ENCODE measurements at places on chromosomes 7 and 10.

DNA sequence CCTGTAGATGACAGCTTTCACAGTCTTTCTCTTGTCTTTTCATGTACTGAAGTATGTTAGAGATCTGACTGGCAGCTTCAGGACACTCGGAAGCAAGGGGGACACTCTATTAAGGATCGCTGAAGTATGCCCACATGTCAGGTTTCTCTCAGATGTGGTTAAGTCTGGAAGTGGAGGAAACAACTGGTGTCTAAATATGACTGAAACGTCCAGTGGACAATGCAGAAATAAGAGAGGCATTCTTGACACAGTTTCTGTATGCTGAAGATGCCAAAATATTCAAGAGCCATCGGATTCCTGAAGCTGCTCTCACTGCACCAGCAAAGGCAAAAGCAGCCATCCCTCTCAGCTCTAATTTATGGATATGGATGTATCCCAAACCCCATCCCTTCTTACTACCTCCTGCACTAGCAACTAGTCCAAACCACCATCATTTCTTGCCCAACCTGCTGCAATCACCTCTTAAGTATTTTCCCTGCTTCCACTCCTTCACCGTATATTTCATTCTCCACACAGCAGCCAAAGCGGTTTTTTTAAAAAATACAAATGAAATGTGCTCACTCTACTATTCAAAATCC, 113.4 kb downstream of the REEP3 start:
- DNase-seq = no peak

DNA sequence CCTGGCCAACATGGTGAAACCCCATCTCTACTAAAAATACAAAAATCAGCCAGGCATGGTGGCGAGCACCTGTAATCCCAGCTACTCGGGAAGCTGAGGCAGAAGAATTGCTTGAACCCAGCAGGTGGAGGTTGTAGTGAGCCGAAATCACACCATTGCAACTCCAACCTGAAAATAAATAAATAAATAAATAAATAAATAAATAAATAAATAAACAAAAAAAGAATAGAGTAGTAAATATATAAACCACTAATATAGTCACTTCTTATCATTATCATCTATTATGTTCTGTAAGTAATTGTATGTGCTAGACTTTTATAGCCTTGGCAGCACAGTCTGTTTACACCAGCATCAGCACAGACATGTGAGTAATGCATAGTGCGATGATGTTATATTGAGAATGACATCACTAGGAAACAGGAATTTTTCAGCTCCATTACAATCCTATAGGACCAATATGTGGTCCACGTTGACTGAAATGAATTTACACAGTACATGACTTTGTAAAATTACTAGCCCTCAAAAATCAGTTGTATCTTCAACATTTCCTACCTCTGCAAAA, 385.4 kb upstream of the ANKRD30A start:
- no peak for DNase-seq

DNA sequence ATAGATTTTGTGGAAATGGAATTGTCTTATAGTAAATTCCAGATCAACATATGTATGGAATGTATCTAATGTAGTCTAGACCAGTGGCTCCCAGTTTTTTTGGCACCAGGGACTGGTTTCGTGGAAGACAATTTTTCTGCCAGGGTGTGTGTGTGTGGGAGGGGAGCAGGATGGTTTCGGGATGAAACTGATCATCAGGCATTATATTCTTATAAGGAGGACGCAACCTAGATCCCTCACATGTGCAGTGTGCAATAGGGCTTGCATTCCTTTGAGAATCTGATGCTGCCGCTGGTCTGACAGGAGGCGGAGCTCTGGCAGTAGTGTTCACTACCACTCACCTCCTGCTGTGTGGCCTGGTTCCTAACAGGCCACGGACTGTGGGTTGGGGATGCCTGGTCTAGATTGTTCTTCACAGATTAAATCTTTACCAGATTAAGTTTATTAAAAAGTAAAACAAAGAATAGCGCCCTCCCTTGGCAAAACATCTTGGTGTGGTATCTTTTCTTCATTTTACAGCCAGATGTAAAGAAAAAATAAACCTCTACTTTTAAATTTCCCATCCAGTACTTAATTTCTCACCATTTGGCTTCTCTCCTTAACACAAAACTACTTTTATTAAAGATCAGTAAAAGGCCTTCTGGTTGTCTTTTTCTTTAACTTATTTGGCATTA, 48.4 kb downstream of the SEPTIN7 start:
- DNase-seq = no peak

- DNase-seq = no peak
These were observed 251.6 kb upstream of the MKLN1 start for GRCh38 chr7:131076032-131076431.

DNA sequence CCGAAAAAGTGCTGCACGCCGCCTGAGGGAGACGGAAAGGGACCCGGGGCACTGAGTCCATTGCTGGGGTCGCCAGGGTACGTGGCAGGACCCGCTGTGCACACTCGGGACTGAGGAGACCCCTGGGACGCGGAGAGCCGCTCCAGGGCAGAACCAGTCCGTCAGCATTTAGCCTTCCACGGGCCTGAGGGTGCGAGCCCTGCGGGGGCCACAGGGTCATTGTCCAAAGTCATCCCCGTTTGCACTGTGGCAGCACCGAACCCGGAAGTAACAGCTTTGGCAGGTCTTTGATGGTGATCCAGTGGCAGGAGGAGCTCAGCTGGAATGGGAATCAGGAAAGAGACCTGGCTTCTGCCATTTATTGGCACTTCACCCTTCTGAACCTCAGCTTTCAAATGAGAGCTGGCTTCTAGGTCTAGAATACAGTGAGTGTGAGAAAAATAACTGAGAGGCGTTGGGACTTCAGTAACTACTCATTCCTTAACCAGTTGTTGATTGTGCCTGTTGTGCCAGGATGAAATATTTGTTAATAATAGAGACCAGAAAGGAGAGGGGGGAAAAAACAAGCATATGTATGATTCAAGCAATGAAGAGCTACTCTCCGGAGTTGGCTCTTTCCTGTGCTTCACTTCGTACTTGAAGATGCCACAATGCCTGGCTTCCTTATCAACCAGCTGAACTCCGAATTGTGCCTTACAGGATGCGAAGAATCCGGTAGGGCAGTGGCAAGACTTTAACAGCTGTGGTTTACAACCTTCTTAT, 811 bp upstream of the ARHGAP12 start:
- peak; percentile 37 for DNase-seq

GRCh38 chr7:93968911-93969620, 35.1 kb downstream of the BET1 start:
- DNase-seq = no peak

DNA sequence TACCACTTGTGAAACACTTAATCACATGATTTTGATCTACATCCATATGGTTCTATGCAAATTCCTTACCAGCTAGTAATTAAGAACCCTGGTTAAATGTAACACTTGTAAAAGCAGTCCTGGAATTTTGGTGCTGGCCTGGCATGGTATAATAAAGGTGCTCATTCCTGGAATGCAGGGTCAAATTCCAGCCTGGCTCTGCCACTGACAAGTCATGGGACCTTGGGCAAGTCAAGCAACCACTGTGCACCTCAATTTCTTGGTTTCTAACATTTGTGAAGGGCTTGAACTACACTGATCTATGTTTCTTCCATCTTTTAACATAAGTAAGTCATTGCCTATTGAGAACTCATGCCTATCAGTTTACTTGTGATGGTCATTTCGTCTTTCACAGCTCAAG, 91.9 kb upstream of the PIK3CG start:
- DNase-seq = no peak

DNA sequence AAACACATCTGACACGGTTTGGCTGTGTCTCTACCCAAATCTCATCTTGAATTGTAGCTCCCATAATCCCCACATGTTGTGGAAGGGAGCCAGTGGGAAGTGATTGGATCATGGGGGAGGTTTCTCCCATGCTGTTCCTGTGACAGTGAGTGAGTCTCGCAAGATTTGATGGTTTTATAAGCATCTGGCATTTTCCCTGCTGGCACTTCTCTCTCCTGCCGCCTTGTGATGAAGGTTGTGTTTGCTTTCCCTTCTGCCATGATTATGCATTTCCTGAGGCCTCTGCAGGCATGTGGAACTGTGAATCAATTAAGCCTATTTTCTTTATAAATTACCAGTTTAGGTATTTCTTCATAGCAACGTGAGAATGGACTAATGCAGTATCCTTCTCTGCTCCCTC, 5.9 kb upstream of the HTR5A start:
- DNase-seq = no peak

DNA sequence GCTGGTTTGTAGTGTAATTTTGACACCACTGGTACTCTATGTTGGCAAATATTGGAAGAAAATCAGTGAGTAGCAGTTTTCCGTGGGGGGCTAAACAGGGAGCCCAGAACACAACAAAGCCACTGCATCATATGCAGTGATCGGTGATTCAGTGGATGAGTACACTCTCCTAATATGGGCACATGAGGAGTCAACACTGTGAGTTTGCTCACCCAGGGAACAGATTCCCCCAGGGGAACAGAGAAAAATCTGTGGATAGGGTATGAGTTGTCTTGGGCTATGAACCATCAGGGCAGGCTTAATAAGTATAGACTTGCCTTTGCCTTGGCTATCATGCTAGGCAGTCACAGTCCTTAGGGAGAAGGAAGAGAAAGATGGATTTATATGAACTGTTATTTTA, 227.7 kb upstream of the SEMA3E start:
- DNase-seq = no peak

DNA sequence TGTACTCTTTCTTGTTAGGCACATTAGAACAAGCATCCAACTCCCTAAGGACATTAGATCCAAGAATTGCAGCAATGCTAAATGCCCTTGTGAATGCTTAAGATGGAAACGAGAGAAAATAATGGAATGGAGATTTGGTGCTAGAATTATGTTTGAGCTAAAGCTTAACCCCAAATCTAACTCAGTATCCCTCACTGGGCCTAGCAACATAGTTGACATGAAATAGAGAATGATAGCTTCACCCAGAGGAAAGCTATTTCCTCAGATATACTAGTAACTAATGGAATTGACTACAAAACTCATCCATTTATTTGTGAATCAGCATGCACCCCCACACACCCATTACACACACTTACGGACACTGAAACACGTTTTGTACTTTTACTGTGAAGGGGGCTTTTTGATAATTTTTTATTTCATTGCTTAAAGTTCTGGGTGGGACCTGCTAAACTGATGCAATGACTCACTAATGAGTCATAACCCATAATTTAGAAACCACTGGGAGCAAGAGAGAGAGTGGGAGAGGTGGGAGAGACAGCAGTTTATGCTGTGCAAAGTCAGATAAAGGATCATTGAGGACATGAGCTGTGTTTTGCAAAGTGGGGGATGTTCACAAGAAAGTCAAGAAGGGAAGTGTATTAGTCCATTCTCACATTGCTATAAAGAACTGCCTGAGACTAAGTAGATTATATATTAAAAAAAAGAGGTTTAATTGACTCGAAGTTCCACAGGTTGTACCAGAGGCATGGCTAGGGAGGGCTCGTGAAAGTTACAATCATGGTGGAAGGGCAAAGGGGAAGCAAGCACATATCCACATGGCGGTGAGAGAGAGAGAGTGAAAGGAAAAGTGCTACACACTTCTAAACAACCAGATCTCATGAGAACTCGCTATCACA, 382.7 kb downstream of the SFMBT2 start:
- no peak for DNase-seq

DNA sequence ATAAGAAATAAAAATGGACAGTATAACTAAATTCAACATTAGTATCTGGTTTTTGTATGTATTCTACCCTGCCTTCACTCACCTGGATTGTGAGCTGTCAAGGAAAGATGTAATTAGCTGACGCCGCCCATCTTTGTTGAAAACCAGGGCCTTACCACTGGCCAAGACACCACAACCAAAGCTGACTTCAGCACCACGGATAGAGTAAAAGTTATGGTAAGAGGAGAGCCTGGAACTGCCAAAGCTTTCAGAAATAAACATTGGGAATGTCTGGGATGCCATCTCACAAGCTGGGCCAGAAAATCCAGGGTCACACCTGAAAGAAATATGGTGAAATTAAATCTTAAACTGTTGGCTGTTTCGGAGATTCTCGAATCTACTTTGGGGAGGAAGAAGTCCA, 190.1 kb upstream of the SLC26A5 start:
- DNase-seq = no peak

GRCh38 chr7:145978769-145979168, 137.8 kb upstream of the CNTNAP2 start:
- peak; percentile 54 for DNase-seq

GRCh38 chr7:90005836-90006235, 148.4 kb upstream of the STEAP1 start:
- no peak for DNase-seq

DNA sequence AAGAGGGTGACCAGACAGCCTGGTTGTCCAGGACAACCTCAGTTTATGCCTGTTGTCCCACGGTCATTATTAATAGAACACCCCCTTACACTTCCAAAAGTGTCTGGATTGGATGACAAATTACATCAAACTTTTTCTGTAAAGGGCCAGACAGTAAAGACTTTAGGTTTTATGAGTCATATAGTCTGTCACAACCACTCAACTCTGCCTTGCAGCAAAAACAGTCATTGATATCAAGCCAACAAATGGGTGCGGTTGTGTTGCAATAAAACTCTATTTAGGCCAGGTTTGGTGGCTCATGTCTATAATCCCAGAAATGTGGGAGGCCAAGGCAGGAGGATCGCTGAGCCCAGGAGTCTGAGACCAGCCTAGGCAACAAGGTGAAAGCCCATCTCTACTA, 66.7 kb upstream of the ATP6V0A4 start:
- DNase-seq = no peak

- DNase-seq = peak; percentile 74
These were observed 70.5 kb downstream of the ADCYAP1R1 start for GRCh38 chr7:31122649-31123058.

- no peak for DNase-seq
These were observed 1123.5 kb upstream of the LRRN3 start for GRCh38 chr7:109967406-109967805.

GRCh38 chr7:27101171-27101956, 1.1 kb downstream of the HOXA2 start:
- DNase-seq = no peak

GRCh38 chr7:120404042-120404441, 131.1 kb downstream of the KCND2 start:
- DNase-seq = no peak

- no peak for DNase-seq
These were observed 201.6 kb downstream of the LRRTM3 start for GRCh38 chr10:67127441-67127840.

GRCh38 chr7:154183482-154183881, 131.3 kb downstream of the DPP6 start:
- no peak for DNase-seq

- no peak for DNase-seq
These were observed 19.7 kb upstream of the TNKS2 start for GRCh38 chr10:91778485-91778884.

GRCh38 chr10:52599551-52600200, 172.9 kb downstream of the MBL2 start:
- DNase-seq = no peak

All from NCI-H510A treated with DMSO at 0.1 percent for 48 hours (cell line).